ENCODE measurements at places on chromosomes 1 and 21. TPM values are rescaled to one million over a fixed set of nuclear protein-coding genes. Genes with fewer than 3 reads are reported as not detected.

The FALEC gene
- total RNA-seq, result 0.70 TPM

The AK5 gene
- 46.1 TPM for total RNA-seq

The LPAR3 gene
- 10.2 TPM for total RNA-seq

The MMEL1 gene
- total RNA-seq, result not detected

The LIN28A gene
- 0.08 TPM for total RNA-seq

The CCDC27 gene
- not detected for total RNA-seq

The AADACL3 gene
- not detected for total RNA-seq

The PLPPR4 gene
- total RNA-seq, result under 0.01 TPM

The SPRR1B gene
- total RNA-seq, result not detected

The ACTA1 gene
- total RNA-seq, result not detected

The WDR64 gene
- not detected for total RNA-seq

The CFAP45 gene
- total RNA-seq, result 1.1 TPM

The CLDN8 gene
- total RNA-seq, result not detected

All from smooth muscle cell of the coronary artery (primary cell).